ENCODE measurements at places on chromosomes 2 and 18.

- DNase-seq: peak; percentile 70
These were observed at the start of gene TMEM200C for GRCh38 chr18:5895299-5895875. TMEM200C (minus strand) TSS chr18:5895522; CDS start chr18:5892063, 3,459 bp downstream.

DNA sequence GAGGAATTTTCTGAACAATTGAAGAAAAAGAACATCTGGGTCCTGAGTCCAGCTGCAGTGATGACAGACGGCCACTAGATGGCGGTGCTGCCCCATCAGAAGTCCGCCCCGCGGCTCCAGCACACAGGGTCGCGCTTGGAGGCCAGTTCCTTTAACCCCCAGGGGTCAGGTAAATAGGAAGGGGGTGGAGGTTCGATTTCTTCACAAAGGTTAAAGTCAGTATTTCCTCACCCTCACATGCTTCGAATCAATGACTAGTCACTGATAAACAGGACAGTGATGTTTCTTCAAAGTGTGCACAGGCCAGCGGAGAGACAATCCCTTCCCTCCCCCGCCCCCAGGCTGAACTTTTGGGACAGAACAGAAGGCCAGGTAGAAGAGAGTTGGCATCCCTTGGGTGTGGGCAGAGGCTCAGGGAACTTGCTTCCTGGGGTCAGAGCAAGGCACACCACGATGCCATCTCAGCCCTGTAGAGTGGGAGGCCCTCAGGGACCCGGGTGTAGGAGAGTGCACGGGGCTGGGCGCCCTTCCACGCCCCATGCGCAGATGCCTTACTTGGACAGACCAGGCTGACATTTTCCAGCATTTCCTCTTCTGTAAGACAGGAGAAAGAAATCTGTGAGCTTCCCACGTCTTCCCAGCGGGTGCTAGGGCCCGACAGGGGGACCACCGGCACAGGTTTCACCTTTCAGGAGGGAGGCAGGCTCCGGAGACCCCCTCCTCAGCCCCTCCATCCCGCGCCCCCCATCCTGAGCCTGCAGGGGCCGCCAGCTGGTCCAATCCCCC is 722 bp downstream of the APOB start:
- DNase-seq: peak; percentile 76

DNA sequence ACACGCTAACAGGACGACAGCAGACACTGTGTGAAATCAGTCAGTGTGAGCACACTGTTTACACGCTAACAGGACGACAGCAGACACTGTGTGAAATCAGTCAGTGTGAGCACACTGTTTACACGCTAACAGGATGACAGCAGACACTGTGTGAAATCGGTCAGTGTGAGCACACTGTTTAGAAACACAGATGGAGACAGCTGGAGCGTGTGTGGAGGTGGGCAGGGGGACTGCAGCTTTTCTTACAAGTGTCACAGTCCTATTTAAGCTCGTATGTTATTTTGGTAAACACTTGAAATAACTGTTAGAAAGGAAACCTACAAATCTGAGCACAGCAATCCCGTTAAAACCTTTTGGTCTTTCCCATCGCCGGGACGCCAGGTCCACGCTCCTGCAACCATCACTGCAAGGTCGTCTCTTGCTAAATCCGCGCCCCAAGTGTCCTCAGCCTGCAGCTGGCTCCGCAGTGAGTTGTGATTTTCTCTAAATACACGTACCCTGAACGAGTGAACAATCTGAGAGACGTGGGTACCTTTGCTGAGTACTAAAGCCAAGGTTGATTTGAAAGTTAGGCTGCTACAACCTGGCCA is 58.9 kb upstream of the CTDP1 start:
- DNase-seq: no peak

- no peak for DNase-seq
These were observed 120.8 kb downstream of the CRIM1 start for GRCh38 chr2:36476411-36476810.

DNA sequence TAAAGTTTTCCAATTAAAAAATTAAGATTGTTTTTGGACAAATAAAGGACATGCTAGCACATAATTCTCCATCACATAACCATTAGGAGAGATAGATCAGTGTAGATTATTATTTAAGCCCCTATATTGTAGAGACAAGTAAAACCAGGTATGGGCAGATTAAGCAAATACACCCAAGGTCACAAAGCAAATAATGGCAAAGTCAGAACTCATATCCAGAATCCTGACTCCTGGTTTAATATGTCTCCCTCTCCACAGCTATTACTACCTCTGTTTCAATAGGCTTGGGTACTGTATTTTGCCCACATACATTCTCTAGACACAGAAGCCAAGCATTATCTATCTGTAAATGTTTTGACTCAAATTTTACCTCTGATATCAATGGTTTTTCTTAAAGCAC is 282.3 kb downstream of the EPHA4 start:
- no peak for DNase-seq

- DNase-seq: no peak
These were observed 100.5 kb downstream of the ESCO1 start for GRCh38 chr18:21499997-21500396.

- DNase-seq: no peak
These were observed 96.2 kb downstream of the KLHL29 start for GRCh38 chr2:23480957-23481797.

- no peak for DNase-seq
These were observed 42.8 kb downstream of the ARL6IP6 start for GRCh38 chr2:152761214-152761613.

- DNase-seq: no peak
These were observed 258.4 kb downstream of the MYO3B start for GRCh38 chr2:170436077-170436943.

GRCh38 chr2:217250013-217250524 is 390.2 kb upstream of the TNP1 start:
- DNase-seq: no peak

- no peak for DNase-seq
These were observed 454.5 kb downstream of the FBXO15 start for GRCh38 chr18:73693091-73693490.

- no peak for DNase-seq
These were observed 88.3 kb upstream of the TFPI start for GRCh38 chr2:187642498-187642897.

GRCh38 chr2:205139822-205140463 is 542.4 kb upstream of the NRP2 start:
- no peak for DNase-seq

DNA sequence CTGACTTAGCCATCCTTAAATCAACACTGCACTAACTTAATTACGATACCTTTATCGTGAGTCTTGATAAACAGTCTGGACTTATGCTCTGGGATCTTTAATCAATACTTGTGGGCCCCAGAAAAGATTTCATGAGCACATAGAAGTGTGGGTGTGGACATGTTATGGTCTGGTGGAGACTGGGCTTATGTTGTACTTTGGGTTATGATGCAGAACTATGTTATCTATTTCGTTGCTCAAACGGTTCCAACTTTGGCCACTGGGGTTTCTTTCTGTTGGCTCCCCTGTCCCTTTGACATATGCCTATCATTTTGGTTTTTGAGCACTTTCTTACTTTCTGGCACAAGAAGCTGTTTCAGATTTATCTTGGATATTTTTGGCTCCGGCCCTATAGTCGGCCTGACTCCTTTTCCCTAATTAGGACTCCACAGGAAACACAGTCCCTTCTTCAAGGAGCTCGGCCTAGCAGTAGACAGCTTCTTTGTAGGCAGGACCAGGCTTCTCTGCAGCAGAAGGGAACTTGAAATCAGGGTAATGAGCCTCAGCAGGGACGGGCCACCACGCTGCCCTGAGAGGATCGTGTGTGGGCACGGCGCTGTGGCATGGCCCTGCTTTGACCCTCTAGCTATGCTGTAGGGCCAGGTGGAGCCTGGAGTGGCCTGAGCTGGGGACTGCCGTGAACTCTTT is 54.6 kb upstream of the TXNDC2 start:
- no peak for DNase-seq

- DNase-seq: no peak
These were observed 15.1 kb upstream of the EML4 start for GRCh38 chr2:42153944-42154581.

GRCh38 chr2:5729416-5729815 is 37.2 kb downstream of the SOX11 start:
- no peak for DNase-seq

DNA sequence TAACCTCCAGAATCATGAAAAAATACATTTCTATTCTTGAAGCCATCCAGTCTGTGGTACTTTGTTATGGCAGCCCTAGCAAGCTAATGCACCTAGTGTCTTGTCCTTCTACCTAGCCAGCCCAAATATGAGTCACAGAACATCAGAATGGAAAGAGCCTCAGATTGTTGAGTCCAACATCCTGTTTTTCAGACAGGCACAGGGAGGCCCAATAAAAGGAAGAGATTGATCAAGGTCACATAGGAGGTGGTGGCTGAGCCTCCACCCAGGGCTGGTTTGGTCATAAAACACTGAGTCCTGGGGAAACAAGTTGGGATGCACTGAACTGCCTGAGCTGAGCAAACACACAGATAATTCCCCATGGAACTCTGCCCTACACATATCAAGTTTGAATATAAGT is 195.5 kb downstream of the TTC32 start:
- DNase-seq: no peak

GRCh38 chr2:168757223-168757622 is 45.2 kb upstream of the NOSTRIN start:
- no peak for DNase-seq

DNA sequence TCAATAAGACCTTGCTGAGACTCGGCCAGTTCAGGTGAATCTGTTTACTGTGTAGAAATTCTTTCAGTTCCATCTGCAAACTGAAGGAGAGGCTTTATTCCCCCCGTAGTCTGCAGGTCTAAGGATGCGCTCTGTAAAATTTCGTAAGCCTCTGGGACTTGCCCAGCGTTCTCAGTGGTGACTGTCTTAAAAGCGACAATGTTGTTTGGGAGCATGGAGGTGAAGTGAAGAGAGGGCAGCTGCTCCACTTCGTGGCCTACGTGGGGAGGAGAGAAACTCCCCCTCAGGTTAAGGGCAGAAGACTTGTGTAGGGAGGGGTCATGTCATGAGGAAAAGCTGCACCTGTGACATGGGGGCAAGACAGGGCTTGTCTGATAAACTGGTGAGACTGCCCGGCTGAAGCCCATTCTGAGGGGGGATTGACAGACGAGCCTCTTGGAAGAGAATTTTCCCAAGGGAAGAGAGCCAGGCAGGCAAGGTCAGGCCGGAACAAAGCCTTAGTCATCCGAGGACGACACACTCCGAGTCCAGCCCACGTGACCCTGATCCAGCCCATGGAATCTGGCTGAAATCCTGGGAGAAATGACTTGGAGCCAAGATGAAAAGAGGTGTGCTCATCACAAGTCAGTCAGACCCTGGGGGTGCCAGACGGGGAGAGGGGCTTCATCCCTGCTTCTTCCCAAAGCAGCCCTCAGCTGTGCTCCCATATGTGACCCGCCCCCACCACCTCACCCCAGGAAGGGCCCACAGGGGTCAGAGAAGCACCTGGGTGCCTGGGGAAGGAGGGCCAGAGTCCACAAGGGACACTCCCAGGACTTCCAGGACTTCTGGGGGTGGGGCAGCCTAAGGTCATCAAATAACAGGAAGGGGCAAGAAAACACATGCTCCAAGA is 88.5 kb upstream of the SH3BP4 start:
- DNase-seq: no peak

- DNase-seq: no peak
These were observed 77.8 kb upstream of the ARHGAP15 start for GRCh38 chr2:143051465-143051864.

GRCh38 chr2:168136392-168136977 is 110.9 kb downstream of the STK39 start:
- DNase-seq: peak; percentile 16

DNA sequence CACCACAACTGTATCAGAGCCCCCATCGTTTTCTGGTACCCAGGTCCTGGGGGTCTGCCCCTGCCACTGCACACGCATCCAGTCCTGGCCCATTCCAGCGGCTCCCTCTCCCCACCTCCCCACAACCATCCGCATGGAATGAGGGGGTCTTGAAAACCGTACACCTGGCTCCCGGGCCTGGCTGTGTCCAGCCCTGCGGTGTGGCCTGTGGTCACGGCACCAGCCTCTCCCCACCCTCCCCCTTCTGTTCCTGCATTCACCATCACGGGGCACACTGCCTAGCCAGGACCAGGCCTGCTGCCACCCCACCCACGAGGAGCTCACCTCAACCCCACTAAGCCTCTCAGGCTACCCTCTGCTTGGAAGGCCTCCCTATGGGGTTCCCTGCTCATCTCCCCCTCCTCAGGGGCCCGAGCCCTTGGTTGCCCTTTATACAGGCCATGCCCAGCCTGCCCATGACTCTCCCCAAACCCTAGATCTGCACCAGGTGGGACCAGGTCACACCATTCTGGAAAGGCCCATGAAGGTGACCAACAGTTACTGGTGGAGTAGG is 11.4 kb downstream of the GPR35 start:
- no peak for DNase-seq

DNA sequence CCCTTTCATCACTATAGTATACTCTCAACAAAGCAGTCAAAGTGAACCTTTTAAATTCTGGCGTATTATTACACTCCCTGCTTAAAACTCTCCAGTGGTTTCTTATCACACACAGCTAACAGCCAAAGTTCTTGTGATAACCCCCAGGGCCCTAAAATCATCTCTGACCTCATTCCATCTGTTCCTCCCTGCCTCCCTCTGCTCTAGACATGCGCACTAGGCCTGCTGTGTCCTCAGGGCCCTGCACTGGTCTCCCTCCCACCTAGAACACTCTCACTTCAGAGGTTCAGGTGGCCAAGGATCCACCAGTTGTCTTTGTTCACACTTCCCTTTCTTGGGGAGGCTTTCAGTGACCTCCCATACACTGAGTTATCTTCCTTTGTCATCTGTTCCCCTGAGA is 603.4 kb downstream of the DSC3 start:
- DNase-seq: no peak

- peak; percentile 53 for DNase-seq
These were observed at the start of gene CD8A for GRCh38 chr2:86790676-86791572. CD8A (minus strand) TSS chr2:86790913; CDS start chr2:86790825, 88 bp downstream.

DNA sequence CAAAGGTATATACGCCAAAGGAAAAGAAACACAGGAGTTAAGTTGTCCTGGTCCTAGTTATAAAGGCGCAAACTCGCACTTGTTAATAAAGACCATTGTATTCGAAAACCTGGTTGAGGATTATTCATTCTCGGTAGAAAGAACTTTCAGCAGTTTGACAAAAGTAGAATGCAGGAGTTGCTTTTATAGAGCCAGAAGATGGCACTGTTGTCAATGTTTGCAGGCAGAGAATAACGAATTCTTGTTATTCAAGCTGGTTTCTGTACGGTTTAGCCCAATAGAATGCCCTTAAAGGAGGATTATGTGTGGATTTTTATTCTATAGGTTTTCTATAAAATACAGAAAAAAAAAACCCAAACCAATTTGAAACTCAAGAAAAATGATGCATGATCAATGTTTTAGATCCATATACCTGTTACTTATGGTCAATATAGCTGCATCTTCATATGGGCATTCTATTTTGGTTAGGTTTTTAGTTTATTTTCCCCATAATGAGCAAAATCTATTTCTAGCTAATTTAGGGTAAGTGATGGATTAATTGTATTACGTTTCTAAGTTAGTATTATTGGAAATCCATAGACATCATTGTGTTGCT is 510.3 kb downstream of the PLCL1 start:
- DNase-seq: no peak
